Ovary (tissue), 10 donors: ENCODE measurements at places on chromosomes 1 and 21. TPM values are rescaled to one million over a fixed set of nuclear protein-coding genes. Genes with fewer than 3 reads are reported as not detected.

ATG4C gene
- 6.1 TPM for total RNA-seq

PCSK9 gene
- 0.12 TPM for total RNA-seq

PBX1 gene
- total RNA-seq: 199 TPM

NBPF11 gene
- 8.0 TPM for total RNA-seq

PDE9A gene
- total RNA-seq: 11.3 TPM

FAM78B gene
- 2.6 TPM for total RNA-seq

GRCh38 chr1:145979746-145980456 lies 15.4 kb downstream of the POLR3GL start:
- peaks cover 27% of the 10 kb centered on the region for H3K4me1 ChIP-seq
- no peak for DNase-seq
- no peaks in the 10 kb centered on the region for H3K36me3 ChIP-seq
- H3K27ac ChIP-seq: peak overlapping the region; percentile 76
- no peaks in the 10 kb centered on the region for H3K27me3 ChIP-seq

DNA sequence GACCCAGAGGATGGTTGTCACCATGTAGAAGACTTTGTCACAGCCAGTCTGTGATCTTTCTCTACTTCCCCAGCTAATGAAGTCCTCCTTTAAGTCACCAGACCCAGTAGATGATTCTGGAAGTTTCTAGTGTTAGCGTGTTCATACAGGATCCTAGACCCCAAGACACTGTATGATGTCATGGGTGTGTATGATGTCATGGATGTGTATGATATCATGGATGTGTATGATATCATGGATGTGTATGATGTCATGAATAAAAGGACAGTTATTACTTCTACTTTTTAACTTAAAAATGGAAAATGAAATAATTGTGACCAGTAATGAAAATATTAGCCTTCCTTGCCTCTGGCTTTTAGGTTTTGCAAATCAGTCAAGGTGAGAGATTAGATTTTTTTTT lies 260.0 kb downstream of the FMN2 start:
- no peak overlapping the region for H3K4me3 ChIP-seq
- H3K36me3 ChIP-seq: no peaks in the 10 kb centered on the region
- H3K4me1 ChIP-seq: peaks cover 2% of the 10 kb centered on the region
- no peak overlapping the region for H3K27ac ChIP-seq
- no peak for DNase-seq
- H3K27me3 ChIP-seq: no peaks in the 10 kb centered on the region

- H3K36me3 ChIP-seq: no peaks in the 10 kb centered on the region
- no peaks in the 10 kb centered on the region for H3K4me1 ChIP-seq
- no peak overlapping the region for H3K27ac ChIP-seq
- no peaks in the 10 kb centered on the region for H3K27me3 ChIP-seq
- no peak overlapping the region for H3K4me3 ChIP-seq
Observed at GRCh38 chr1:109201123-109201703, 12.5 kb upstream of the SARS1 start.

GRCh38 chr1:118984086-118984721 lies 3.9 kb downstream of the TBX15 start:
- H3K4me3 ChIP-seq: no peak overlapping the region
- peaks cover 3% of the 10 kb centered on the region for H3K4me1 ChIP-seq
- H3K27ac ChIP-seq: no peak overlapping the region
- no peak for DNase-seq

DNA sequence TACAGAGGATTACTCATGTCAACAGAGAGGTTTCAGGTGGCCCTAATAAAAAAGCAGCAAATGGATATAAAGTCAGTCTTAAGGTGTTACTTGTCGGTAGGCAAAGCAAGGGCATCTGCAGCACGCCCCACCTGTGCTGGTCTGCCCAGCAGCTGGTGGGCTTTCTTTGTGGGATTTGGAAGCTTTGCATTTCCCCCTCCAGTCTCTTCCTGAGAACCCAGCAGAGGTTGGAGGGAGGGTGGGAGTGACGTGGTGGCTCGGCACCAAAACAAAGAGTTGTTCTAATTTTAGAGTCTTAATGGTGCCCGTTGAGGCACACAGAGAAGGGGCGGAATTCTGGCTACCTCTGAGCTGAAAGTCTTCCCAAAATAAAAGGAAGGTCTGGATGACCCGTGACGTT lies 4.8 kb upstream of the PCBP3 start:
- H3K36me3 ChIP-seq: no peaks in the 10 kb centered on the region
- H3K27me3 ChIP-seq: no peaks in the 10 kb centered on the region
- H3K27ac ChIP-seq: no peak overlapping the region

DNA sequence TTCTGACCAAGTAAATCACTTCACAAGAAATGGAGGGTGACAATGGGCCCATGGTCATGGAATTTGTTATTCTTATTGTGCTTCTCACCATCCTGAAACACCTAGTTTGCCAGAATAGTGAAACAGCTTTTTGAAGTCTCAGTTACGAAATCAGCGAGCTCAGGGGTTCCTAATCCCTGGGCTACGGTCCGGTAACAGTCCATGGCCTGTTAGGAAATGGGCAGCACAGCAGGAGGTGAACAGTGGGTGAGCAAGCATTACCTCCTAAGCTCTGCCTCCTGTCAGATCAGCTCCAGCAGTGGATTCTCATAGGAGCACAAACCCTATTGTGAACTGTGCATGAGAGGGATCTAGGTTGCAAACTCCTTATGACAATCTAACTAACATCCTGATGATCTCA lies 1356.3 kb downstream of the KCNT2 start:
- no peak overlapping the region for H3K4me3 ChIP-seq
- no peak overlapping the region for H3K27ac ChIP-seq
- H3K36me3 ChIP-seq: no peaks in the 10 kb centered on the region
- H3K4me1 ChIP-seq: no peaks in the 10 kb centered on the region

- no peaks in the 10 kb centered on the region for H3K27me3 ChIP-seq
- no peak overlapping the region for H3K4me3 ChIP-seq
- no peaks in the 10 kb centered on the region for H3K4me1 ChIP-seq
- no peak overlapping the region for H3K27ac ChIP-seq
- DNase-seq: no peak
Observed at GRCh38 chr1:109803901-109804331, 40.2 kb upstream of the EPS8L3 start.

DNA sequence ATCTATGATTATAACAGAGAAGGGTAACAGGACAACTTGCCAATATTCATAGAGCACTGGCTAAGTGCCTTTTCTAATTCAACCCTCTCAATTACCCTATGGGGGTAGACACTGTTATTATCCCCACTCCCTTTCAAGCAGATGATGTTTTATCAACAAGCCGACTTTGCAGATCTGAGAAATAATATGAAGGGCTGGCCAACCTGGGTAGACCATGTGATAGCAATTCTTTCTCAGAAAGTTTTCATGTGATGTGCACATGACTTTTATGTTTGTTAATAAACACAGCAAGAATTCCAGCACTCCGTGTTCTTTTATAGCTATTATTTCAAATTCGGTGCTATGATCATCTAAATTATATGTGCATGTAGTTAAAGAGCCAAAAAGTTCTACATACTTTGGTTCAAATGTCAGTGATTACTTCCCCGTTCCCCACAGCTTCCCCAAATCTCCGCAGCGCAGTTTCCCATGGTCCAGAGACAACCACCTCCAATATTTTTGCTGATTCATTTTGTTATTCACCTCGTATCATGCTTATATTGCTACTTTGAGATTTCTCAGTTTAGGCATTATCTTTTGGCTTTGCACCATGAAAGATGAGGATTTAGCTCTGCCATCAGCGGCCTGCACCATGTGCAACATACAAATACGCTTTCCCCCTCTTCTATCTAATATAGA lies 96.7 kb upstream of the GADD45A start:
- H3K36me3 ChIP-seq: no peaks in the 10 kb centered on the region
- peaks cover 37% of the 10 kb centered on the region for H3K4me1 ChIP-seq
- H3K27me3 ChIP-seq: no peaks in the 10 kb centered on the region
- DNase-seq: no peak

- no peaks in the 10 kb centered on the region for H3K4me1 ChIP-seq
- no peak overlapping the region for H3K27ac ChIP-seq
- peak; percentile 41 for DNase-seq
- H3K4me3 ChIP-seq: no peak overlapping the region
- H3K27me3 ChIP-seq: no peaks in the 10 kb centered on the region
Observed at GRCh38 chr1:16618719-16619118, 5.4 kb upstream of the NBPF1 start.

- H3K4me1 ChIP-seq: no peaks in the 10 kb centered on the region
- no peaks in the 10 kb centered on the region for H3K36me3 ChIP-seq
- no peak overlapping the region for H3K27ac ChIP-seq
Observed at GRCh38 chr1:4510276-4510691, 144.1 kb upstream of the AJAP1 start.

- H3K36me3 ChIP-seq: no peaks in the 10 kb centered on the region
- H3K4me1 ChIP-seq: peaks cover 10% of the 10 kb centered on the region
- no peak for DNase-seq
- no peaks in the 10 kb centered on the region for H3K27me3 ChIP-seq
- H3K27ac ChIP-seq: no peak overlapping the region
Observed at GRCh38 chr1:115220340-115221270, 117.4 kb downstream of the NGF start.

DNA sequence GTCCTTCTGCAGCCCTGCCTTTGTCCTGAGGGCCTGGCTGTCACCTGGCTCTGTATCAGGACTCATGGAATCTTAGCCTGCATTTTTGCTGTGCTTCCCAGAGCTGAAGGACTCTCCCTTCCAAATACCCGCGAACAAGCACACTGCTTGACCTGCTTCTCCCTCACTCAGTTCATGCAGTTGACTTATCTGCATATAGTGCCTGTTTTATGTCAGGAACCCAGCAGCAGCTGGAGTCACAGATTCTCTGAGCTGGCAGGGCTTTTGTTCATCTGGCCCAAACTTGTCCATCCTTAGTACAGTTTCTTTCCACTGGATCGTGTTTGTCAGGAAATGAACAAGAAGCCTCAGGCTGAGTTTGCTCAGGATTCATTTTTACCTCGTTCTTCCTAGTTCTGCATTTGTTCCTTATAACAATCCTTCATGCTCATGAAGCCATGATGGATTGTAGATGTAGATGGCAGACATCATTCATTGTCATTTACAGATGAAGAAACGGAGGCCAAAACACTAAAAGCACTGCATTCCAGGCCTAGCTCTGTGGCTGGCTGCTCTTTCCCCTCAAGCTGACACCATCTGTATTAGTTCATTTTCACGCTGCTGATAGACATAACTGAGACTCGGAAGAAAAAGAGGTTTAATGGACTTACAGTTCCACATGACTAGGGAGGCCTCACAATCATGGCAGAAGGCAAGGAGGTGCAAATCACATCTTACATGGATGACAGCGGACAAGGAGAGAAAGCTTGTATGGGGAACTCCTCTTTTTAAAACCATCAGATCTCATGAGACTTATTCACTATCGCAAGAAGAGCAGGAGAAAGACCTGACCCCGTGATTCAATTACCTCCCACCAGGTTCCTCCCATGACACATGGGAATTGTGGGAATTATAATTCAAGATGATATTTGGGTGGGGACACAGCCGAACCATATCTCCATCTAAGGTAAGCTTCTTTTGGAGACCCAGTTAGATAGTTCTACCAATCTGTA lies 150.9 kb downstream of the HIVEP3 start:
- peaks cover 6% of the 10 kb centered on the region for H3K4me1 ChIP-seq
- H3K36me3 ChIP-seq: no peaks in the 10 kb centered on the region
- no peak for DNase-seq
- H3K4me3 ChIP-seq: no peak overlapping the region
- no peaks in the 10 kb centered on the region for H3K27me3 ChIP-seq

GRCh38 chr1:214551436-214552173 lies at the start of gene PTPN14:
TSS of gene PTPN14 (minus strand) at chr1:214551602. CDS start at chr1:214464803, 86,799 bp downstream.
- H3K36me3 ChIP-seq: no peaks in the 10 kb centered on the region
- peak; percentile 91 for DNase-seq
- no peaks in the 10 kb centered on the region for H3K27me3 ChIP-seq
- H3K27ac ChIP-seq: peak within 1 kb of the TSS; percentile 80
- peaks cover 4% of the 10 kb centered on the region for H3K4me1 ChIP-seq
- peak within 1 kb of the TSS; percentile 68 for H3K4me3 ChIP-seq

DNA sequence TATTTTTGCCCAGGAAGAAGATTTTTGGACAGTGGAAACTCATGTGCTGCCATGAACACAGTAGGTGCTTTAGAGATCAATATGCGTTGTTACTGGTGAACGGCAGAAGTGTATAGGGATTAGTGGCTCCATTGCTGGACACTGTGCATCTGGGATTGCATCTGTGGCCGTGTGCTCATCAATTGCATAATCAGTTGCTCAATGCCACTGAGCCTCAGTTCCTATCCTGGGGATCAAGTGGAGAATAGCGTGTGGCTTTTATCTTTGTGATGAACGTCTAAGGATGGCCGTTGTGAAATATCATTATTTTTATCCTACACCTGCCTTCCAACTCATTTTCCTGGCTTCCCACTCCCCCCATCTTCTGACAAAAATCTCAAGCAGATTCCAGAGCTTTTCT lies 5.4 kb downstream of the TNN start:
- H3K4me3 ChIP-seq: no peak overlapping the region
- H3K4me1 ChIP-seq: no peaks in the 10 kb centered on the region
- H3K36me3 ChIP-seq: no peaks in the 10 kb centered on the region

DNA sequence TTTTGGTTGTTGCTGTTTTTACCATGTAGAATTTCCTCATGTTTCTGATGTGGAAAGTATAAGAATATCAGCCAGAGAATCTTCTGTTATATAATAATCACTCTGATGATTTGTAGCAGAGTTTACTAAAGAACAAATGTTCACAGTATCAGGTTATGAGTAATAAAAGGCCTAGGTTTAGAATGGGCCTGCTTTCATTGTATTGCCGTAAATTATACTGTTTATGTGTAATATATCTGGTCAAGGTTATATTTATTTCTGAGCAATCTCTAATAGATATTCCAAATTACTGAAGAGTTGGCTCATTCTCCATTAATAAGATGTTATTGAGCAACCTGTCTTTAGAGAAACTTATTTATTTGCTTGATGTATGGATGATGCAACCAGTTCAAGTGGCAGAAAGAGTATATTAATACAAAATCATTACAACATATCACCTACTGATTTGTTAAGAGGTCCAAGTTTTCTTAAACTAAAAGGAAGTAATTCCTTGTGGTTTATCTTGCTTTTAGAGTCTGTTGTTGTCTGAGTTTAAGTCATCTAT lies 649.4 kb upstream of the CXADR start:
- H3K4me1 ChIP-seq: no peaks in the 10 kb centered on the region
- no peak for DNase-seq
- H3K4me3 ChIP-seq: no peak overlapping the region
- no peak overlapping the region for H3K27ac ChIP-seq

DNA sequence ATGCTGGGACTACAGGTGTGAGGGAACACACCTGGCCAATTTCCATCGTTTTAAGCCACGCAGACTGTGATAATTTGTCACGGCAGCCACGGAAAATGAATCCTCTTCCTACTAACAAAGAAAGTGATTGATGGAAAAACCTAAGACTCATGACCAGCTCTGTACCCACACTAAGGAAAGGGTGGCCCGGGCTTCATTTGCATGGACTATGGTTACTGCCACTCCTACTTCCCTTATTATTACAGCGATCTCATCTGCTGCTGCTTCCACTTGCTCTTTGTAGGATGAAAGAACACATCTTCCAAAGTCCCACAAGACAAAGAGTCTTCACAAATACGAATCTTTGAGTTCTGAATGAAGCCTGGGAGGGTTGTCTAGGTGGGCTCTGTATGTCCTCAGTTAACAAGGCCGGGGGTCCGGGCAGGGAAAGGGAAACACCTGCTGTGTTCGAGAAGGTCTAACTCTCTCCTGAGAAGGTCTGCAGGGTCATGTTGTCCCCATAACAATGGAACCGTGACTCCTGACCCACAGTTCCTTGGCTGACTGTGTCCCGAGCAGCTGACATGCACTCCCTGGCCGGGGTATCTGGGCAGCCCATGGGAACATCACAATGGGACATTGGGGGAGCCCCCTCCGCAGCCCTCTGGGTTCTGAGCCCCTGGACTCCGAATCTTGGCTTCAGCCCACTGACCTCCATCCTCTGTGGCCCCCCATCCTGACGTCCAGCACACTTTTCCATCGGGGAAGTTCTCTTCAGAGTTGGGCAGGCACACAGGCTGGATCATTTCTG lies 13.3 kb upstream of the TFF1 start:
- H3K36me3 ChIP-seq: no peaks in the 10 kb centered on the region
- no peaks in the 10 kb centered on the region for H3K4me1 ChIP-seq
- H3K27ac ChIP-seq: no peak overlapping the region
- no peak overlapping the region for H3K4me3 ChIP-seq
- DNase-seq: no peak
